ENCODE measurements at places on chromosomes 3 and 15. TPM values are rescaled to one million over a fixed set of nuclear protein-coding genes. Genes with fewer than 3 reads are reported as not detected.

Gene IL17RE
- total RNA-seq = 0.07 TPM

Gene TMEM207
- not detected for total RNA-seq

Gene GOLGA8S
- total RNA-seq = 0.07 TPM

Gene GUCA1C
- not detected for total RNA-seq

Gene CPEB1
- total RNA-seq = not detected

Gene CRBN
- total RNA-seq = 64.5 TPM

Gene CYP11A1
- total RNA-seq = not detected

Gene HIGD2B
- total RNA-seq = not detected

Gene HTR3E
- total RNA-seq = not detected

Gene MELTF
- total RNA-seq = 1.9 TPM

Gene RSL24D1
- total RNA-seq = 48.2 TPM

Gene PROK2
- not detected for total RNA-seq

Gene RASL12
- total RNA-seq = not detected

Gene SPRED1
- total RNA-seq = 7.4 TPM

Gene ECE2
- not detected for total RNA-seq
